AG08396 (cell line): ENCODE measurements at places on chromosomes 3 and 15.

DNA sequence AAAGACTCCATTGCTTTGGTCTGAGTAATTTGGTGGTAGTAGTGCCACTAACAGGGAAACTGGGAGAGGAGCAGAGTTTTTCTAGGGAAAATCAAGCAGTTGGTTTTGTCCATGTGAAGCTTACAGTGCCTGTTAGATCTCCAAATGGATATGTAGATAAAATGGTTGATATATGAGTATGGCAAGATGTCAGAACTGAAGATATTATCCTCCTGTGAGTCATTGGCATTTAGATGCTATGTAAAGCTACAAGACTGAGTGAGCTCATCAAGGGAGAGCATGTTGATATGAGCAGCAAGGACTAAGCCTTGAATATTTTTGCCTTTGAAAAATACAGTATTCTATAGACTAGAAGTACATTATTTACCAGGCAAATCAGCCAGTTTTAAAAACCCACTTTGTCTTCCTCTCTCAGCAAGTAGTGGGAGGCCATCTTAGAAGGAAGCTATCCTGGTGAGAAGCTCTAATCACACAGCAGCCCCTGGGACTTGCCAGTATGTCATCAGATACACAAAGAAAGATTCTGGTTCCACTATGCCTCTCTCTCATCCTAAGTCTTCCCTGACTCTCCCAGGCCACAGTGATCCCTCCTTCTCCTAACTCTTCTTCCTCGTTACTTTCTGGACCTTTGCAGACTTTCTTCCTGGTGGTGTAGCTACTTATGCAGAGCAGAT lies 77.4 kb upstream of the ANKRD28 start:
- peak; percentile 79 for DNase-seq

GRCh38 chr3:186955898-186956696 lies 25.8 kb downstream of the ST6GAL1 start:
- DNase-seq, result no peak

GRCh38 chr15:73930371-73930770 lies 4.1 kb downstream of the LOXL1 start:
- peak; percentile 73 for DNase-seq

- DNase-seq, result no peak
Measured at GRCh38 chr3:33047842-33048834, 48.8 kb downstream of the GLB1 start.

- DNase-seq, result no peak
Measured at GRCh38 chr3:188060840-188061544, 93.0 kb upstream of the LPP start.

- peak; percentile 81 for DNase-seq
Measured at GRCh38 chr3:159824333-159824732, 164.3 kb upstream of the IL12A start.

GRCh38 chr3:4741106-4741403 lies 238.2 kb upstream of the BHLHE40 start:
- DNase-seq, result no peak

GRCh38 chr3:55167586-55168317 lies 239.9 kb upstream of the LRTM1 start:
- DNase-seq, result peak; percentile 32

GRCh38 chr15:90994059-90994416 lies 297 bp downstream of the PRC1 start:
- DNase-seq, result peak; percentile 44

GRCh38 chr3:50132421-50133282 lies 22.5 kb upstream of the SEMA3F start:
- no peak for DNase-seq

DNA sequence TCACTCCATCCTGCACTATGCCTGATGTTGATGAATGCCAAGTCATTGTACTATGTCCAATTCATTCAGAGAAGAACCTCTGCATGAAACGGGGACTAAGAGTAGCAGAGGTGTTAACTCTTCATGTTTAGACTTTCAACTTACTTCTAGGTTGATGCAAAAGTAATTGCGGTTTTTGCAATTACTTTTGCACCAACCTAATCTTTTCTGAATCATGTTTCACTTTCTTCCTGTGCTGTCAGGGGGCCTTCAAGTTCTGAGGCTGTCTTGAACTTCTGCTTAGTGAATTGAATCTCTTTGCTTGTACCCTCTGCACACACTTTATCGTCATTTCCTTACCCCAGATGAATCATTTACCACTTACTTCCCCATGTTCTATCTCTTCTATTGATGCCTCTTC lies 636.2 kb downstream of the NAALADL2 start:
- no peak for DNase-seq

DNA sequence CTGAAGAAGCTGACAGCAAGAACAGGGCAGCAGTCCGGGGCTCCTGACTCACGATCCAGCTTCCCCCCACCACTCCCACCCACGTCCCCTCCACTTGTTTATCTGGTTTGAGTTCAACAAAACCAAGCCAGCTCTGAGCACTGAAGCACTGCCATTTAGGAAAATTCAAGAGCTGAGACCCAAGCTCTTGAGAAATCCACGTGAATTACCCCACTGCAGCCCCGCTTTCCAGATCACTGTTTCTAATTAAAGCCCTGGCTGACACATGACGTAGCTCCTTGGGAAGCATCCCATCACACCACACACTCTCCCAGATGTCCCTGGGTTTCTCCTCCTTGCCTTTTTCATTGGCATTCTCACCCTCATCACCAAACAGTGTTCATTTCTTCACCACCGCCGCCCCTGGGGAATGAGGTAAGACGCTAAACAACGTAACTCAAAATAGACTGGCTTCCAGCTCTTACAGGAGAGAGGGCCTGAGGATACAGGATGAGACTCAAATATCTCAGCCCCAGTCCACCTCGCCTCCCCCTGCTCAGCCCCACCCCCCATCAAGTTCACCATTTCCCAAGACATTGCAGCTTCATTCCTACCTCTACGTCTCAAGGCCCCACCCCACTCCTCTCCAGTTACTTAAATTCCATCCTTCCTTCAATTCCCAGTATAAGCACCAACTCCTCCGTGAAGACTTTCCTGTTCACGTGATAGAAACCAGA lies 95.4 kb downstream of the SRGAP3 start:
- peak; percentile 27 for DNase-seq

DNA sequence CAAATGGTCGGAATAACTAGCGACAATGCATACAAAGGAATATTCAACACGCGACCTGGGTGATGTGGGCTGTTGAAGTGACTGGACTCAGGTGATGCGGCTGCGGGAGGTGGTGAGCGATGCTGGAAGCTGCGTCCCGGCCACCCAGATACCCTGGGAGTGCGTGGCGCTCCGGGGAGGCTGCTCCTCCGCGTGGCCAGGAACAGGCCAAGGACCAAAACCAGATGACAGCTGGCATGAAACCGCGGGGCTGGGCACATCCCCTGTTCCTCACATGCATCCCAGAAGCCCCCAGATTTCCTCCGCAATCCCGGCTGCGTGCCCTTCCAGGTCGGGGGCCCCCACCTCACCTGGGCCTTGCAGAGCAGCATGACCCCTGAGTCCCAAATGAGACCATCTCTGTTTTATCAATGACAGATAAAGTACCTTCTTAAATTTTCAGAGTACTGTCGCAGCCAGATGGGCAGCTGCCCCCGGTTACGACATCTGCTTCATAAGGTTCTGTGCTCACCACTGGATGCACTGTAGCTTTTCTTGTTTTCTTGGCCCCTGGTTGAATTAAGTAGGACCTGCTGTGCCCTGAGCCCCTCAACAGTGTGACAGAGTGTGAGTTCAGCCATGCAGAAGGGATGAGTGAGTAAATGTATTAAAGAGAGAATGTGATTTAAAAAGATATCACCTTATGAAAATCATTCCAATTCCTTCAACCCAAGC lies 278.2 kb downstream of the GABRG3 start:
- no peak for DNase-seq

- no peak for DNase-seq
Measured at GRCh38 chr15:56236197-56236596, 7.5 kb downstream of the RFX7 start.

- no peak for DNase-seq
Measured at GRCh38 chr3:56878074-56878473, 76.3 kb upstream of the ARHGEF3 start.

DNA sequence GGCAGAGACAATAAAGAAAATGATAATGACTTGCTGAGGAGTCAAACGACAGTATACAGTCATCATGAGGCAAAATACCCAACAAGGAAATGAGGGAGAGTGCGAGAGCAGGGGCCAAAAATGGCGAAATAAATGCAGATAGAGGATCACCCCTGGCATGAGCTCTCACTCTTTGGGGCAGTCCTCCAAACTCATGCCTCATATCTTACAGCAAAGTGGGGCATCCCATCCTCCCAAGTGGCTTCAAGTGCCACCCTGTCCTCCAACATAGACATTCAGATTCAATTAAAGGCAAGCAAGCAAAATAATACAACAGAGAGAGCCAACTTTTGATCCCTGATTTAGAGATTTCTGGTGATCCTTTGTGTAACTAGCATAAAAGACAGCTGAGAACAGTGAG lies 278.4 kb downstream of the GBE1 start:
- DNase-seq, result no peak

- DNase-seq, result peak; percentile 52
Measured at GRCh38 chr3:47370887-47371697, 9.7 kb upstream of the PTPN23 start.

GRCh38 chr3:62562017-62562416 lies 188.7 kb upstream of the FEZF2 start:
- peak; percentile 28 for DNase-seq

- no peak for DNase-seq
Measured at GRCh38 chr3:164903820-164904451, 174.4 kb downstream of the SI start.

- no peak for DNase-seq
Measured at GRCh38 chr3:171068658-171069057, 42.1 kb upstream of the SLC2A2 start.

DNA sequence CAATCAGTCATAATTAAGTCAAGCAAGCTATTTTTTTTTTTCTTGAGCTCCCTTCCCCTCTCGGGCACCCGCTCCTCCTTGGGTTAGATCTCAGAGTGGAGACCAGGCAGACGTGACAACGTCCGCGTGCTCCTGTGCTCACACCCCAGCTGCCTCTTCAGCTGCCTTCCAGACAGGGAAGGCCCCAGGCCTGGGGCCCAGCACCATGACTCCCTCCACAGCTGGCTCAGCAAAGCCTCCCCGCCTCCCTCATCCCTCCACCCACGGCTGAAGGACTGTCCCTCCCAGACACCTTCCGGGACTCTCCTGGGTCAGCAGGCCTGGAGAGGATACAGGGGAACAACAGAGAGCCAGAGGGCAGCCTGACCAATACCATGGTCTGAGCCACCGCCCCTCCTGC lies 87.9 kb upstream of the LINGO1 start:
- no peak for DNase-seq

DNA sequence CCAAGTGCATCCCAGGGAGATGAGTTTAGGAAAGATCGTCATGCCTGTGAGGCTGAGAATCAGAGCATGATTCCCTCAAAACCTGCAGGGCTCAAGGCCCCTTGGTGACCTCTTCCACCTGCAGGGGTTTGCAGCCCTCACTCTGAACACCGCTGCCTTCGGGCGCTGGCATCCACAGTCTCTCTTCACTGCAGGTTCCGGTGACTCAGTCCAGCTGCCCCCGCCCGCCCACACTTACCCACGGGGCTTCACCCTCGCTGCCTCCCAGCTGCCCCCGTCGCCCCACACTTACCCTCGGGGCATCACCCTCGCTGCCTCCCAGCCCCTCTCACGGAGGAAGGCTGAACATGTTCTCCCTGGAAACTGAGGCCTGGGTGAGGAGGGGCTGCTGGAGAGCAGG lies 277.1 kb downstream of the XXYLT1 start:
- no peak for DNase-seq

GRCh38 chr3:106126067-106126845 lies 257.4 kb upstream of the CBLB start:
- DNase-seq, result no peak

DNA sequence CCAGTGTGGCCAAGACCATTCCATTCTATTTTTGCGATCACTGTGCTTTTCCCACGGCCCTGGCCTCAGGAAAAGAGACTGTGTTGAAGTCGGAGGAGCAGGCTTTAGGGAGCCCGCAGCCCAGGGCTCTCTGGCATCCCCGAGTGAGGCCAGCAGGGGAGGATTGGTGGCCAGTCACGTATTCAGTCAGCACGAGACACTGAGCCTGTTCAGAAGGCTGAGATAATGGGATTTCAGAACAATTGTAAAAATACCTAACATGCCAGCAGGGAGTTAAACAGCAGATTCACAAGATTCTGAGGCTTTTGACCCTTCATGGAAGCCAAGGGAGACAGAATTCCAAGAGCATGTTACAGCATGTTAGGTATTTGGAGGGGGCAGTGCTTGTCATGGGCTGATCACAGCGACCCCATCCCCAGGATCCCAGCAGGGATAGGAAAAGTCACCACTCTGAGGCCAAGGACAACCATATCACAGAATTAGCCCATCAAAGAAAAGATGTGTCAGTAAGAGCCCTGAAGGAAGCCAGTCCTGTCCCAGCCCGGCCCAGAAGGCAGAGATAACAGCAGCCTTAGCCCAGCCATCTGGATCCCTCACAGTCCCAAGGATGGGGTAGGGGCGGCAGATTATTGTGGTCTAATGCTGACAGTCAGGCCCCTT lies 40.6 kb downstream of the AMOTL2 start:
- peak; percentile 71 for DNase-seq

- no peak for DNase-seq
Measured at GRCh38 chr3:81699536-81700320, 61.7 kb downstream of the GBE1 start.

GRCh38 chr15:37097144-37097919 lies 3.0 kb downstream of the MEIS2 start:
- DNase-seq, result peak; percentile 38

- no peak for DNase-seq
Measured at GRCh38 chr3:23756206-23756840, 49.4 kb upstream of the UBE2E1 start.

DNA sequence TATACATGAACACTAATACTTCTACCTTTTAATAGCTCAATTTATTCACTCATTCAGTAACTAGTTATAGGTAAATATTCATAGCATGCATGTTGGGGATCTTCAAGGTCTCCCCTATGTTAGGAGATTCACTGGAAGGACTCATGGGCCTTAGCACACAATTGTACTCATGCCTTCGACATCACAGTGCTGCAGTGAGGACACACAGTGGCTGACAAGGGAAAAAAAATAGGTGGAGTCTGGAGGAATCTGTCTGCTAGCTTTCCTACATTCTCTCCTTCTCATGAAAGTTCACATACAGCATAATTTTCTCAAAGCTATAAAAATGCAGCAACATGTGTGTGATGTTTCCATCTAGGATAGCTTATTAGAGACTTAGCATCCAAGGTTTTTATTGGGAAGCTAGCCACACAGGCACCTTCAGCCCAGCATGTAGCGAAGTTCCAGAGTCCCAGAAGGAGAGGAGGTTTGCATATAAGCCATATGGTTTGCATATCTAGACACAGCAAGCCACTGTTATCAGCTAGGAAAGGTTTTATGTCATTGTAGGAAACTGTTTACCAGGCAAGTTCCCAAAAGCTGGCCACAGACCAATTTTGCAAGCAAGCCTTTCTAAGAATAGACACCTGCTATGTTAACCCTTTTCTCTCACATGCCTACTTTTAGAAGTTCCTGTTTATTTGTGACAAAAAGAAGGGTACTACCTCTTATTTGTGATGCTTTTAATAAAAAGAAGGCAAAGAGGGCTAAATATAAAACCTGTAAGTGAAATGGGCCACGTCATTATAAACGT lies 46.4 kb downstream of the MORC1 start:
- DNase-seq, result no peak

- no peak for DNase-seq
Measured at GRCh38 chr3:182294256-182294655, 499.0 kb upstream of the ATP11B start.

- no peak for DNase-seq
Measured at GRCh38 chr3:66486202-66486601, 14.6 kb downstream of the LRIG1 start.

GRCh38 chr15:88630798-88631463 lies 7.9 kb upstream of the ISG20 start:
- no peak for DNase-seq

- no peak for DNase-seq
Measured at GRCh38 chr3:10421996-10422395, 83.4 kb downstream of the ATP2B2 start.
